ENCODE measurements at places on chromosomes 7 and 10. TPM values are rescaled to one million over a fixed set of nuclear protein-coding genes. Genes with fewer than 3 reads are reported as not detected.

DNA sequence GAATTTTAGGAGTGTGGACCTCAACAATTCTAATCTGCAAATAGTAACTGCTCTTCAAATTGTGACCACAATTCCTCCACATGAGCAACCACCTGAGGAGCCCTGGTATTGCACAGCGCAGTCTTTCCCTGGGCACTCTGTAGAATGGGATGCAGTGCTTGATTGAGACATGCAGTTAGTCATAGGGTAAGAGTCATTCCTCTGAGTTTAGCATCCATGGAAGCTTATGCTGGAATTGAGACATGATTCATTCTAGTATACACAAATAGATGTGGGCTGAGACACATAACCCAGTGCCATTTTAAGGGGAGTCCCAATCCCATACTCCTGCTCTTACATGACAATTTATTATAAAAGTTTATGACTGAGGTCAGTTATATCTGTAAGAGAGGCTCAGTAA lies 582.3 kb upstream of the CNTNAP2 start:
- H3K4me3 ChIP-seq = no peak overlapping the region
- DNase-seq = no peak
- no peak overlapping the region for H3K27ac ChIP-seq
- H3K27me3 ChIP-seq = no peaks in the 10 kb centered on the region
- H3K4me1 ChIP-seq = no peaks in the 10 kb centered on the region

Gene NEURL1
- 2.0 TPM for total RNA-seq

DNA sequence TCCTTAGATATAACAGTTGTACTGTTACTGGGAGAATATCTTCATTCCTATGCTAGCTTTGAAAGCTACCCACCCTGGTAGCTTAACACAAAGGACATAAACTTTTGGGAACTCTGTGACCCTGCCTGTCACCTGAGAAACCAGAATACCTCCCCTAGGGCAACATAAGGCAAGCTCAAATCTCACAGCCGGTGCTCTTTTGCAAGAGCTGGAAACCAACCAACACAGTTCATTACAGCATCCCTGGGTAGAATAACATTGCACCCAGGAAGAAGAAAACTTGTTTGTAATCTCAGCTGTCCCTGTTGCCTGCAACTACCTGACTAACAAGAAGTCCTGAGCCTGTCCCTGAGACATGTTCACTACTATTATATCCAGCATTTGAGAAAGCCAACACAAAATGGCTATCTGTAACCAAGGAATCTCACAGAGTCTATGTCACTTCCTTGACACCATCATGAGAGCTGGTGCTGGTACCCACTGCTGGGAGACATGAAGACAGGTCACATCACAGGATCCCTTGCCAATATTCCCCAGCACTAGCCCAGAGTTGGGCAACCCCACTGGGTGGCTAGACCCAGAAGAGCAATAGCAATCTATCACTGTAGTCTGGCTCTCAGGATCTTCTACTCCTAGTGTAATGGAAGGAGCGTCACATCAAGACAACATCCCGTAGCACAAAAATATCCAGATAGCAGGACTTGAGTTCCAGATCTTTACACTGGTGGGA lies 31.3 kb downstream of the AKR1C3 start:
- DNase-seq = no peak
- H3K27ac ChIP-seq = no peak overlapping the region
- H3K36me3 ChIP-seq = peaks cover 3% of the 10 kb centered on the region
- H3K4me3 ChIP-seq = no peak overlapping the region
- peaks cover 15% of the 10 kb centered on the region for H3K27me3 ChIP-seq

GRCh38 chr10:75967491-75967890 lies 536.1 kb downstream of the LRMDA start:
- no peaks in the 10 kb centered on the region for H3K36me3 ChIP-seq
- H3K27ac ChIP-seq = no peak overlapping the region
- DNase-seq = no peak
- no peak overlapping the region for H3K4me3 ChIP-seq
- H3K27me3 ChIP-seq = peaks cover 2% of the 10 kb centered on the region

DNA sequence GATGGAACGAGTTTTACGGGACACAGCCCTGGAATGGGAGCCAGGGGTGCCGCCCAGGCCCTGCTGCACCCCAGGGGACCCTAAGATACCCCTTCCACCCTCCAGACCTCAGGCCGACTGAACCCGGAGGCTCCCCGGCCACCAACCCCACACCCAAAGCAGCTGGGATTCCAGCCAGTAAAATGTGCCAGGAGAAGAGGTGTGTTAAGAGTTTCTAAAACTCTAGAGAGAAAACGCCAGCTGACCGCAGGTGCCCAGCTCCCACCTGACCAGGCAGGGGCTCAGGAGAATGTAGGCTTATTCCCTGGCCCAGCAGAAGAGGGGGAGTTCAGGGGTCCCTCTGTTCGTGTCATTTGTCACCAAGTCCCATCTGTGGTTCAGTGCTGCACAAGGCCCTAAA lies 17.5 kb downstream of the NUDT1 start:
- peaks cover 9% of the 10 kb centered on the region for H3K36me3 ChIP-seq
- H3K4me3 ChIP-seq = no peak overlapping the region
- DNase-seq = no peak
- H3K4me1 ChIP-seq = peaks cover 11% of the 10 kb centered on the region
- H3K27ac ChIP-seq = peak overlapping the region; percentile 49

- H3K4me3 ChIP-seq = no peak overlapping the region
- H3K27me3 ChIP-seq = peaks cover 8% of the 10 kb centered on the region
- DNase-seq = no peak
- no peaks in the 10 kb centered on the region for H3K4me1 ChIP-seq
- no peaks in the 10 kb centered on the region for H3K36me3 ChIP-seq
Observed at GRCh38 chr10:121999301-121999700, 10.3 kb downstream of the TACC2 start.

Gene ABCB4
- 0.54 TPM for total RNA-seq

DNA sequence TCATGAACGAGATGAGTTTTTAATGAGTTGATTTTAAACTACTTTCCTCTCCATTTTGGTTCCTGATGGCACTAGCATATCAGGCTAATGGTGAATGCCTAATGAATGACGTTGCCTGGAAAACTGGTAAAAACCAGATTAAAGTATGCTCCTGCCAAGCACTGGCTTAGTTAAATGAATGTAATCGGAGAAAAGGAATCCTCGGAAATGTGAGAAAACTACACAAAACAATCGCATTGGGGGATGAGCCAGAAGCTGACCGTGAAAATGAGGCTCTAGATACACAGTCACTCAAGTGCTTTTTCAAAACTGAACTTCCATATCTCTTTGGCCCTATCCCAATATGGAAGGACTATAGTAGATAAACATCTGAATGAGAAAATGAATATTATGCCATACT lies 153.8 kb upstream of the COL1A2 start:
- H3K27me3 ChIP-seq = peaks cover 3% of the 10 kb centered on the region
- no peak for DNase-seq
- no peak overlapping the region for H3K4me3 ChIP-seq
- H3K27ac ChIP-seq = no peak overlapping the region
- no peaks in the 10 kb centered on the region for H3K36me3 ChIP-seq

Gene LIPJ
- 0.17 TPM for total RNA-seq

GRCh38 chr7:63072806-63073205 lies 925.8 kb upstream of the ZNF722 start:
- H3K36me3 ChIP-seq = peaks cover 2% of the 10 kb centered on the region
- no peak overlapping the region for H3K27ac ChIP-seq
- DNase-seq = no peak
- H3K4me3 ChIP-seq = no peak overlapping the region
- H3K4me1 ChIP-seq = no peaks in the 10 kb centered on the region
- H3K27me3 ChIP-seq = no peaks in the 10 kb centered on the region

DNA sequence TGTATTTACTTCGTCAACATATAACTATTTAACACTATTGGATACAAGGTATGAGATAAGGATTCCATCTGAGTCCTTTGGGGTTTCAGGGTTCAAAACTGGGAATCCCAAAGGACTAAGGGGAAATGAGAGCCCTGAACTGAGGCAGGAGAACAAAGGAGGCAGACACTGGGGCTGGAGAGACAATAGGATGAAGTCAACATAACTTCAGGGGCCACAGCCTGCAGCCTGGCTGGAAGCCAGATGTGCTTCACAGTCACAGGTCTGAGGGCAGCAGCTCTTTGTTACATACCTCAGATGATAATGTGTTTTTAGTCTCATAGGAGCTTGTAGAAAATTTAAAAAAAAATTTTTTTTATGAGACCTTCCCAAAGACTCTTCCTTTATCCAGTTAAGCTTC lies 73.3 kb downstream of the NRF1 start:
- H3K27me3 ChIP-seq = no peaks in the 10 kb centered on the region
- H3K4me1 ChIP-seq = peaks cover 2% of the 10 kb centered on the region
- DNase-seq = no peak
- no peak overlapping the region for H3K4me3 ChIP-seq

- H3K27me3 ChIP-seq = peaks cover 20% of the 10 kb centered on the region
- peak overlapping the region; percentile 38 for H3K4me3 ChIP-seq
- H3K27ac ChIP-seq = no peak overlapping the region
- peak; percentile 34 for DNase-seq
- H3K4me1 ChIP-seq = peaks cover 12% of the 10 kb centered on the region
Observed at GRCh38 chr10:13743101-13743693, 156.4 kb downstream of the PRPF18 start.

Gene EIF4EBP2
- total RNA-seq = 54.2 TPM

- H3K27ac ChIP-seq = no peak overlapping the region
- DNase-seq = no peak
- H3K27me3 ChIP-seq = no peaks in the 10 kb centered on the region
- H3K36me3 ChIP-seq = no peaks in the 10 kb centered on the region
- H3K4me1 ChIP-seq = no peaks in the 10 kb centered on the region
Observed at GRCh38 chr10:126127481-126128029, 231.2 kb downstream of the FANK1 start.

DNA sequence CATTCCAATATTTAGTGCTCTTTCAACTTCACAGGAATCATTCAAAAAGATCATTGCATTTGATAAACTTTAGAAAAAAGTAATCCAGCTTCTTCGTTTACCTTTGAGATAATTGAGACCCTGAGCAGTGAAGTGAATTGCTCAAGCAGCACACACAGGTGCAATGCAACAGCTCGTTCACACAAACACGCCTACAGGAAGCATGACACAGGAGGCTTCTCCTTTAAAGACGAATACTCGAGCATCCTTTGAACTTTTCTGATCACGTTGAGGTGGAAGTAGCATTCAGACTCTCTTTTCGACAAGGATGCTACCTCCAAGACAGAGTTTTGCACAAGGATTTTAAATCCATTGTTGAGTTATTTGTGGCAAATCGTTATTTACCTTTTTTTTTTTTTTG lies 18.0 kb upstream of the RSU1 start:
- no peaks in the 10 kb centered on the region for H3K36me3 ChIP-seq
- no peak for DNase-seq
- no peaks in the 10 kb centered on the region for H3K27me3 ChIP-seq

Gene RBP4
- not detected for total RNA-seq

Gene UNCX
- total RNA-seq = not detected

DNA sequence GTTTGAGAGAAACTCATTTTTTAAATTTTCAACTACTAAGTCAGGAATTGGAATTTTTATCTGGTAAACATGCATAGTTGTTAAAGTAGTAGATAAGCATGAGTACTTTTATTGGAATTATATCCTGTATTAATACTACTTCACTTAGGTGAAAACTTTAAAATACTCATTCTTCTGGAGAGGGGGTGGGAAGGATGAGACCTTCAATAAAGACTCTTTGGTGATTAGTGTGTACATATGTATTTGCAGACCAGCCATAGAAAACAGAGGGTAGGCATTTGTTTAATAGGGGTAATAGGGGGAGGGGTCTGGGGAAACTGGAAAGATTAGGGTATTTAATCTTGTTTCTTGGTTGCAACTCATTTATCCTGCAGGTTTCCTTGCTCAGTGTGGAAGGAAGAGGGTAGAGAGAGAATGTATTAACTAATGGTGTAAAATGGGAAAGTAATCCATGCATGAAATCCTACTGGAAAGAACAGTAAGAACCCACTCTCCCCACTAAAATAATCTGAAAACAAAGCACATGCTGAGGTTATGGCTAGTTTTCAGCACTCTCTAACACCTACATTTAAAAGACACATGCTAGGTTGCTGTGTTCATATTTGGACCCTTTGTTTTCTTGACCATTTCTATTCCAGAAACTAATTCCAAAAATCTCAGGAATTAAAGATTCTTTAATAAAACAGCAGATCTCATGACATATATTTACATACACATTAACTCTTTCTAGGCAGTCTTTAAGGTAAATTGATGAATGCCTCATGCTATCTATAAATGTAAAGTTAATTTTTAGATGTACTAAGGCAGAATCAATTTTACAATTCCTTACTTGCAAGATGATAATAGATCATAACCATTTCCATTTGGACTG lies 6.2 kb upstream of the IGF2BP3 start:
- DNase-seq = no peak
- H3K4me1 ChIP-seq = peaks cover 11% of the 10 kb centered on the region
- H3K27ac ChIP-seq = no peak overlapping the region
- H3K36me3 ChIP-seq = no peaks in the 10 kb centered on the region
- peaks cover 71% of the 10 kb centered on the region for H3K27me3 ChIP-seq
- no peak overlapping the region for H3K4me3 ChIP-seq

DNA sequence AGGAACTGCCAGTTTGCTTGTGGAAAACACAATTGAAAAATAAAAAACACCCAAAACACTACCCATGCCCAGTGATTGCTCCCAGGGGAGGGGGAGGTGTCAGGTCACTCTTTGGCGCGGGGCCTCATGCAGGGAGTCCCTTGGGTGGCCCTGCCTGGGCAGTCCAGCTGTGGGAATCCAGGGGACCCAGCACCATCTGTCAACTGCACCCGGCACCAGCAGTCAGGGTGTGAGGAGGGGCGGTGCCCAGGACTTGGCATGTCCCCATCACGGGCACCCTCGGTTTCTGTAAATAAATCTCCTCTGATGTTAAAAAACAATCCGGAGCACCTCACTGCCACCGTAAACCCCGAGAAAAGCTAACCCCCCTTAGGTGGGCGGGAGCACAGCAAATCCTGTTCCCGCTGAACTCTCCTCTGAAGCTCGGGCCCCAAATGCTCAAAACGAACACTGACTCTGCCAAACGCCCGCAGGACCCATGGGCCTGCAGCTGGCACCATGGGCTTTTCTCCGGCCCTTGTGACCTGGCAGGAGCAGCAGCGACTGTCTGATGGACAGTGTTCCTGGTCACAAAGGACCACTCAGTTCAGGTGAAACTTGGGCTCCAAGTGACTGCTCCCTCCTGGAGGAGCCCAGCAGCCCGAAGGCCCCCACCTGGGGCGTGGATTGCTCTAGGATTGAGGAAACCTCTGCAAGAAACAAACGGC lies 18.5 kb upstream of the EN2 start:
- H3K36me3 ChIP-seq = no peaks in the 10 kb centered on the region
- no peak for DNase-seq
- H3K4me3 ChIP-seq = no peak overlapping the region
- no peaks in the 10 kb centered on the region for H3K4me1 ChIP-seq
- H3K27ac ChIP-seq = no peak overlapping the region

GRCh38 chr7:113657603-113658002 lies 261.2 kb downstream of the PPP1R3A start:
- H3K27me3 ChIP-seq = no peaks in the 10 kb centered on the region
- DNase-seq = no peak
- no peaks in the 10 kb centered on the region for H3K36me3 ChIP-seq

DNA sequence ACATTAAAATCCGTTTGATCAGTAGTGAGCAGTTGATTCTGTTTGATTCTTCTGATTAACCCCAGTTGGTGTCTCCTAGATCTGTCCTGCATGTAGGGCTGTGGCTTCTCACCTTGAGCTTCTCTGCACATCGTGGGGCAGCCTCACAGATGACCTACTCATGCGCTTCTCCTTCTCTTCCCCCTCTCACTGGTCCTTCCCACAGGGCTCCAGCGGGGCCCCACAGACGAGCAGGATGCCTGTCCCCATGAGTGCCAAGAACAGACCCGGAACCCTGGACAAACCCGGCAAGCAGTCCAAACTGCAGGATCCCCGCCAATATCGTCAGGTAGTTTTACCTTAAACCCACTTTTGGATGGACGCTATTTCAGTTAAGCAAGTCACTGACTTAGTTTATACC lies 178.9 kb downstream of the ARHGAP21 start:
- H3K27ac ChIP-seq = no peak overlapping the region
- no peak for DNase-seq
- H3K4me1 ChIP-seq = no peaks in the 10 kb centered on the region
- H3K27me3 ChIP-seq = peaks cover 2% of the 10 kb centered on the region
- H3K36me3 ChIP-seq = no peaks in the 10 kb centered on the region
- H3K4me3 ChIP-seq = no peak overlapping the region

Measured in activated naive CD8-positive, alpha-beta T cell treated with anti-CD3 and anti-CD28 coated beads, Interleukin-2, amount 10 ng/mL, durations not matched to agents 7 days and 5 days (primary cell).